ENCODE measurements at places on chromosomes 3 and 15.

DNA sequence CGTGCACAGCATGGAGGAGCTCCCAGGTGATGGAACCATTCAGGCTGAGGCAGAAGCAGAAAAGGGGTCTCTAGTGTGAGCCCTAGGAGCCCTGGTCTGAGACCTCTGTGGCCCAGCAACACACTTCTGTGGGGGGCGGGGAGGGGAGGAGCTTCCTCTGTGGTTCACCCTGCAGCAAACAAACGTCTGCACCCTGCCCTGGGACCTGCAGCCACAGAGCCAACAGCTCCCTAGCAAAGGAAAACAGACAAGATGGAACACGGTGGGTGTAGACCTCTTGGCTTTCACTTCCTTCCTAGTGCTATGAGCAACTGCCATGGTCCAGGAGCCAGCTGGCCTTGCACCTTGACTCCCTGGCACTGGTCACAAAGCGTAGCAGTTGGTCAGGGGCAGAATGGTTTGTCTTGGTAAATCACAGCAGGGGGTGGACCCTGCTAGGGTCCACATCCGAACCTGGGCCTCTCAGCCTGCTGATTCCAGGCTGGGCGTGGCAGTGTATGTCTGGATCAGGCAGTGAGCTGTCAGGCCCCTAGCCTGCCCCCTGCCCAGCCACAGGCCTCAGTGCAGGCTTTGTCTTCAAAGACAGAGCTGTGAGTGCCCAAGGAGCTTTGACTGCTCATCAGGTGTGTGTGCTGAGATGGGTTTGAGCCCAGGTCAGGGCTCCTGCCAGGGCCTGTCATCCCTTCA is 6.7 kb downstream of the AMIGO3 start:
- no peak for DNase-seq

- DNase-seq, result peak; percentile 36
These were observed 33.1 kb upstream of the GLCE start for GRCh38 chr15:69127306-69127705.

- no peak for DNase-seq
These were observed 22.2 kb downstream of the CCDC39 start for GRCh38 chr3:180657094-180657493.

- DNase-seq, result no peak
These were observed 31.0 kb downstream of the ZNF589 start for GRCh38 chr3:48271763-48272498.

DNA sequence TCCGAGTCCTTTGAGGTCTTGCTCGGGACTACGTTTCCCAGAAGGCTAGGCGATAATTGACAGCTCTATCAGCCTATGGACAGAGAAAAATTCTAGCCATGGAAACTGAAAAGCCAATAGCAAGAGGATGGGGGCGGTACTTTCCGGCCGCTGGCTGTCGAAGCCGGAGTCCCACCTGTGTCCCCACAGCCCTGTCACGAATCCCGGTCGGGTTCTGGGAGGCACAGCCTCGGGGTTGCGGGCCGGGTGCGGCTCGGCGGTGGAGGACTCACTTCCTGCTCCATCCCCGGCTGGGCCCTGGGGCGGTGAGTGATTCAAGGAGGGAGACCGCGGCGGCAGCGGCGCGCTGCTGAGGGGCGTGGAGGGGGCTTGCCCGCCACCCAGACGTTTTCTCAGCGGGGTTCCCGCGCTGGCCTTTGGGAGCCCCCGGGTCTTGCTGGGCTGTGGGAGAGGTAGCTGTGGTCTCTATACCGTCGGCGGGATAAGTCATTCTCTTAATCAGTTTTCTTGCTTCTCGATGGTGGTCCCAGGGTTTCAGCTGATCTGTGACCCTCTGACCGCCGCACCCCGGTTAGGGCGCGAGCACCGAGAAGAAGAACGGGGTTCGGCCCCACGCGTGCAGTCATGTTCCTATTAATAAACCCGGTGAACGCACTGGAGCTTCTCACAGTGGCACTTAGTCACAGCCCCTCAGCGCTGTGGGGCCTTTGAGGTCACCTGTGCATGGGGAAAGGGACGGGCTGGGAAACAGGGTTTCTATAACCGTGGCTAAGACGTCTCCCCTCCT is at the start of gene ZNF774:
ZNF774 (plus strand) TSS at position 178 of the 787 bp plus-strand sequence. CDS start 2,377 bp downstream, outside the sequence.
- peak; percentile 99 for DNase-seq

DNA sequence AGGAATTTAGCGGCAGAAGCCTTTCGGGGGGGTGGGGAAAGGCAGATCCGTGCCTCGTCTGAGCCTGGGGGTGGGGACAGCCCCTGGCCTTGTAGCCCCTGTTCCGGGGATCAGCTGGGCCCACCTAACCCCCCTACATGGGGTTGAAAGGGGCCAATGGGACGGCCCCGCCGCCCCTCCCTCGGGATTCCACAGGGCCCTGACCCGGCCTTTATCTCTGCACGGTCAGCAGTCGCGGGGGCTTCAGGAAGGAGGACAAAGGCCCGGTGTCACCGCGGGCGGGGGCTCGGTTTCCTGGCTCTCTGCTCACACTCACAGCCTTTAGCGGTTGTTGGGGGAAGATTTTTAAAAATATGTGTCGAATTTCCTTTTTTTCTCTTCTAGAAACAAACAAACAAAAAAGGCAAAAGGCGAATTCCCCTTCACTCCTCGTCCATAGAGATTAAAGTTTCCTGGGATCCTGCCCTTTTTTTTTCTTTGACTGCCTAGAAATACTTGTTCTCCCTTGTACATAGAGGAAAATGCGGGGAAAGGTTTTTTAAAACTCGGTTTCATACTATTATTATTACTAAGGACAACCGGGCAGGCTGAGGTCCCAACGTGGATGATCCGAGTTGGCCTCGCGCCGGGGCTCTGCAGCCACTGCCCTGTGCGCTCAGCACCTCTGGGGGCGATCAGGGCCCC is 7.9 kb downstream of the FOXL2 start:
- no peak for DNase-seq
